ENCODE measurements at places on chromosomes 1 and 21.

DNA sequence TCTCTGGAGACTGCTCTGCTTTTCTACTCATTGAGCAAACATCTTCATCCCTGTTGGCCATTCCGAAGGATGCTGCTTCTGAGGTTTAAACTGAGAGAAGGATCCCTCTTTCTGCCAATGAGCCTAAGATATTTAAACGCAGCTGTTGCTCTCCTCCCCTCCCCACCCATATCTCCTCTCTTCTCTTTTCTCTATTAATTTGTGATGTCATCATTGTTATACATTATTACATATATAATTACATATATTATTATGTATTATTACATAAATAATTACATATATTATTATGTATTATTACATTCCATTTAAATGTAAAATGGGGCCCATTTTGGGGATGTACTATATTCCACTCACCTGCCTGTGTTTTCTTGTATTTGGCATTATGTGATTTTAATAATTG is 82.7 kb upstream of the JUN start:
- no peak for DNase-seq

GRCh38 chr1:67213164-67213563 is 46.9 kb downstream of the IL23R start:
- no peak for DNase-seq

- no peak for DNase-seq
These were observed 323.1 kb downstream of the HHIPL2 start for GRCh38 chr1:222224636-222225315.

- no peak for DNase-seq
These were observed 470 bp downstream of the TNR start for GRCh38 chr1:175742790-175743459.

- DNase-seq, result no peak
These were observed 35.8 kb upstream of the HIVEP3 start for GRCh38 chr1:41954533-41954944.

GRCh38 chr1:25624156-25624555 is 7.6 kb downstream of the MAN1C1 start:
- no peak for DNase-seq

- no peak for DNase-seq
These were observed 21.9 kb downstream of the FAM3B start for GRCh38 chr21:41338455-41338854.

GRCh38 chr1:181396171-181396670 is 87.1 kb upstream of the CACNA1E start:
- DNase-seq, result peak; percentile 46

GRCh38 chr1:151993734-151994496 is at the start of gene S100A10:
Gene S100A10, minus strand, starts transcription at chr1:151993859. Its CDS starts 7,629 bp downstream, at chr1:151986230.
- peak; percentile 78 for DNase-seq

DNA sequence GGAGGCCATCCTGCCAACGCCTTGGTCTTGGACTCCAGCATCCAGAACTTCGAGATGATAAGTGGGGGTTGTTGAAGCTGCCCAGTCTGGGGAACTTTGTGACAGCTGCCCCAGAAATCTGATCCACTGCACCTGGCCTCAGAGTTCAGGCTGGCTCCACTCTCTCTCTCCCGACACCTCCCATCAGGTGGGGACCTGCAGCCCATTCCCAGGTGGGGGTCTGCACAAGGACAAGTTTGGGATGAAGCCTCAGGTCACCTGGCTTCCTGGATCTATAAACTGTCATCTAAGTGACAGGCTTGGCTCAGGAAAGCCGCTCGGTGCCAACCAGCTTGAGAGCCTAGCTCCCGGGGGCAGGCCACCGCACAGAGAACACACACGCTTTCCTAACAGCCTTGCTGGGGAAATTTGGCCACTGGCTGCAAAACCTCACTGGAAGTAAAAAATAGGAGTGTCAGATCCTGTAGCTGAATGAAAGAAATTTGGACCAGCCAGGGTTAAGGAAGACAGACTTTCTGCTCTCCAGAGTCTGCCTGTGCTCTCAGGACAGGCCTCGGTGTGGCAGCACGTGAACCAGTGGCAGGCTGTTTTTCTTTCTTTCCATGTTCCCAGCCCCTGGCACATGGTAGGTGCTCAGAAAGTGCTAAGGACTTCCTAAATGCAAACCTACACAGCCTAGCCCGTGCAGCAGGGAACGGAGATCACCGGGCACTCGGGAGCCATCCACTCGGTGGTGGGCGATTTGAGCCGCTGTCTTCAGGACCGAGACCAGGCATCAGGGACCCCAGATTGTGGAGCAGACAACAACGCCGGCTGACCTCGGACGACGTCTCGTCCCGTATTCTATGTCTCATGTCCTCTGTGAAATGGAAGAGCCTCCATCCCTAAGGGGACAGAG is 42.6 kb upstream of the LBR start:
- no peak for DNase-seq

DNA sequence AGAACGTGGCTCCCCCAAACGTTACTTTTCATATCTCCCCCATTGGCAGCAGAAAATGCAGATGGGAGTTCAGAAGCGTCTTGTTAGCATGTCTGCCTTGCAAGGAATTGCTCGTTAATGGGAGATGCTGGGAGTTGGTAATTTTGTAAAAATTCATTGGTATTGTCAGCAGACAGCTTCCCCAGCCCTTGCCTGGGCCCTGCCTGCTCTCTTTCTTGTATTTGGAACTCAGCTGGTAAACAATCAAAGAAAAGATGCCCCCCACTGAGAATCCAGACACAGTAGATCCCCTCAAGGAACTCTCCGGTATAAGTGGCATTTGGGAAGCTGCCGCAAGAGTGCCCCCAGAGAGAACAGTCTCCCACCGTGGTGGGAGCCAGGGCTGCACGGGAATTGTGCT is 94.4 kb upstream of the IGSF21 start:
- no peak for DNase-seq

GRCh38 chr1:86699186-86699585 is 5.2 kb upstream of the SH3GLB1 start:
- DNase-seq, result no peak

- DNase-seq, result no peak
These were observed at the start of gene ANGPTL3 for GRCh38 chr1:62597281-62597680. Gene ANGPTL3, plus strand, starts transcription at chr1:62597520. Its CDS starts 47 bp downstream, at chr1:62597567.

- no peak for DNase-seq
These were observed 34.2 kb downstream of the MATN1 start for GRCh38 chr1:30688920-30689794.

- DNase-seq, result no peak
These were observed 313.4 kb downstream of the CAMTA1 start for GRCh38 chr1:7098641-7099040.

DNA sequence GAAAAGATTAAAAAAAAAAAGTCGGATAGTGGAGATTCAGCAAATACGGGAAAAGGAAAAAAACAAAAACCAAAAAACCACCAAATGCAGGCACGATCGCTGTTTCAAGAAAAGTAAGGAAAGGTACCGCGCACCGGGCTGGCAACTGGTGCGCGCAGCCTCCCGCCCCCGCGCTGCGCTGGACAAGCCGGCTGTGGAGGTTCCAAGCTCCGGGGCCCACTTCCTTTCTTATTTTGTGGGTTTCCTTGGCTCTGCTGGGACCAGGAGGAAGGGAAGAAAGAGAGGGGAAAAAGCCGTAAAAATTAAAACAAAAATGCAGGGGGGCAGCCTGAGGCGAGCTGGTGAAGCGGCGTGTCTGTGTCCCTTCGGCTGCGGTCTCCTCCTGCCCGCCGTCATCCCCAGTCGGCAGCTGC is 233 bp downstream of the ADAMTS5 start:
- no peak for DNase-seq

DNA sequence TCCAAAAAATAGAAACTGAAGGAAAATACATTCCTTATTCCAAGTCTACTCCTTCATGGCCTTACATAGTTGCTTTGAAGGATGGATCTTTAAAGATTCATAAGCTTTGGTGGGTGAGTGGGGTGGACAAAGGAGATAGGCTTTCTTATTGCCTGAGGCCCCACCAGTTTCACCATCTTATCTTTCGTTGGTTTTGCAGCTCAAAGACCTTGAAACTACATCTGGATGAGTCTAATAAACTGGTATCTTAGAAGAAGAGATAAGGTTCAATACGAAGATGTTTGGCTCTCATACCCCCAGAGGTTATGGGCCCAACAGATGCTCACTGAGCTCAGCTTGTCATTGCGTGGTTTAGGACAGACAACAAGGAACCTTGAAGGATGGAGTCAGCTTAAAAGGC is 201.5 kb downstream of the HS2ST1 start:
- DNase-seq, result no peak

DNA sequence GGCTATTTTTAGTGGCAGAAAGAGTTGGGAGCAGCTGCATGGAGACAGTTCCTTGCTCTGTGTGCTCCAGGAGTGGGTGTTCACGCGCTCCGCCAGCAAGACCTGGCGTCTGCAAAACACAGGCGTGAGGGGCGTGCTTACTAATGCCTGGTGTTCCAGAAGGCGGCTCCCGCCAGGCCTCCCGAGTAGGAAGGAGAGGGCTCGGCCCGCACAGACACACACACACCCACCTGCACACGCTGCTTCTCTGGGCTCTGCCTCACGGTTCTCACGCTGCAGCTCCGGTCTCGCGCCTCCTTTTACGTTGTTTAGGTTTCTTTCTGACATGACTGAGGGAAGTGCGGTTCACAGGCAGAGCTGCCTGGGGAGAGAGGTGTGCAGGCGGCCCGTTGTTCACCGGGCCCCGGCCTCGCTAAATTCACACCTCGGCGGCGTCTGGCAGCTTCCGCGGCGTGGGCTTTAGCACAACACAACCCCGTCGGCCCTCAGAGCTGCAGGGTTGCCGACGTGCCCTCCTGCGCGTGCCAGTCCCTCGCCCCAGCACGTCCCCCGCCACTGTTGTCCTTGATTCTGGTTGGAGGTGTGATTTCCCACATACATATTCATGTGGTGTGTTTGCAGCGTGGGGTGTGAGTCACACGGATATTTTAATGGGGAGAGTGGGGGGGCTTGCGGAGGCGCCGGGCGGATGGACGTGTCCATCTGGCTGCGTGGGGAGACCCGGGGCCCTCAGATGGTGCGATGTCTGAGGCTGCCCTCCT is 77.0 kb downstream of the SKI start:
- DNase-seq, result no peak

DNA sequence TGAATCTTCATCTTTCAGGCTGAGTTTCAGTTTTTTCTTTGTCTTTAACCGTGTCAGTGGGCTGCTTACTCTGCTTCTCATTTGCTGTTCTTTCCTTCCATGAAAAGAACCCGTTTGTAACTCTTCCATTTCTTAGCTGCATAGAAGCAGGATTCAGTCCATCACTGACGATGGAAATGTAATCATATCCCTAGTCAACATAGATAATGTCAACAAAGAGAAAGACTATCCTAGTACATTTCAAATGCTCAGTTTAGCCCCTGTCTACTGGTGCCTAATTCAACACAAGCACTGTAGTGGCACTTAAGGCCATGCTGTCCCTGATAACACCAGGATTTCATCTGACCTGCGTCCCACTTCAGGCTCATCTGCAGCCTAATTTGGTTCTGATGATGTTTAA is 376 bp downstream of the GBP1 start:
- no peak for DNase-seq

- DNase-seq, result no peak
These were observed at the start of gene SLC30A10 for GRCh38 chr1:219927956-219928790. Gene SLC30A10, minus strand, starts transcription at chr1:219928557. Its CDS starts 117 bp downstream, at chr1:219928440.

- DNase-seq, result no peak
These were observed 61.9 kb downstream of the NFASC start for GRCh38 chr1:204932573-204932909.

DNA sequence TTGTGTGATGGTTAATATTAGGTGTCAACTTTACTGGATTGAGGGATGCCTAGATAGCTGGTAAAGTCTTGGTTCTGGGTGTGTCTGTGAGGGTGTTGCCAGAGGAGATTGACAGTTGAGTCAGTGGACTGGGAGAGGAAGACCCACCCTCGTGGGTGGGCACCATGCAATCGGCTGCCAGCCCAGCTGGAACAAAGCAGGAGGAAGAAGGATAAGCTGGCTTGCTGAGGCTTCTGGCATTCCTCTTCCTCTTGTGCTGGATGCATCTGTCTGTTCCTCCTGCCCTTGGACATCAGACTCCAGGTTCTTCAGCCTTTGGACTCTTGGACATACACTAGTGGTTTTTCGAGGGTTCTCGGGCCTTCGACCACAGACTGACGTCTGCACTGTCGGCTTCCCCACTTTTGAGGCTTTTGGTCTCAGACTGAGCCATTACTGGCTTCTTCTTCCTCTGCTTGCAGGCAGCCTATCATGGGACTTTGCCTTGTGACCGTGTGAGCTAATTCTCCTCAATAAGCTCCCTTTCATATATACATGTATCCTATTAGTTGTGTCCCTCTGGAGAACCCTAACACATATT is 184.3 kb upstream of the LMO4 start:
- DNase-seq, result no peak

DNA sequence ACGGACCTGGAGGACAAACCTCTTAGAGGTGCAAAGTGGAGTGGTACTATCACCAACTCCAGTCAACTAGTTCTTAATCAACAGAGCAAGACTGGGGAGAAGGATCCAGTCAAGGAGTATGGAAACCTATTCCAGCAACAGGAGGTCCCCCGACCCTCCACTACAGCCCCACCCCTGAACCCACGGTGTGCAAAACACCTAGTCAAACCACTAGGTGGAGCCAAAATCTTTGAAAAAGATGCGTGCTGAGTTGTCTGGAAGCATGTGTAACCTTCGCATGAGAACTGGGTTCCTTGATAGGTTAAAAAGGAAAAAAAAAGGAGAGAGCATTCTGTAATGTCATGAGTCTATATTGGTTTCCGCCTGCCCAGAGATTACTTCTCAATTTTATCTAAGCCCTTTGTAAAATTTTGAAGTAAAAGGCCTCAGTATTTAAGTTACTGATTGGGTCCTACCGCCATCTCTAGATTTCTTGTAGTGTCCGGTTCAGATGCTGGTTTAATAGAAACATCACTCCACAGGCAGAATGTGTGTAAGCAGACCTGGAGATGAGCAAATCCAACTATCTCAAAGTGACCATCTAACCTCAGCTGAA is 81.9 kb upstream of the HAO2 start:
- no peak for DNase-seq

GRCh38 chr1:246583448-246584185 is 17.4 kb downstream of the CNST start:
- no peak for DNase-seq

- DNase-seq, result no peak
These were observed 12.2 kb downstream of the SARS1 start for GRCh38 chr1:109225711-109226445.

- DNase-seq, result no peak
These were observed 1797.4 kb downstream of the NCAM2 start for GRCh38 chr21:22795644-22796043.

DNA sequence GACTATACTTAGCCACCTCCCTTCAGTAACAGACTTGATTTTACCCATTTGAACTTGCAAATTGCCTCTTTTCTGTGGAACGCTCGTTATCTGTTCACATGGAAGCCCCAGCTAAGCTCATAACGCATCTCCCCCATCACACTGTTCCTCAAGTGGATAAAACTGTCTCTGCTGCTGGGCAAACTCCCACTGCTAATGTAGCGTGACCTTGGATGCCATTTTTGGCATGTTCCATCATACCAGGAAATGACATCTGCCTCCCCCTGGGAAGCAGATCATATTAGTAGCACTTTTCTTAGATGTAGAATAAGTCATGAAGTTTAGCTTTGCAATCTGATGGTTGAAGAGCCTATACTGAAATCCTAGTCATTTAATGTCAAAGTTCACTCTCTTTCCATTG is 528.7 kb upstream of the PLXNA2 start:
- no peak for DNase-seq
